ENCODE measurements at places on chromosomes 7 and 10.
A peak's percentile ranks its signal among the peaks of the same experiment; 100 is the strongest.

DNA sequence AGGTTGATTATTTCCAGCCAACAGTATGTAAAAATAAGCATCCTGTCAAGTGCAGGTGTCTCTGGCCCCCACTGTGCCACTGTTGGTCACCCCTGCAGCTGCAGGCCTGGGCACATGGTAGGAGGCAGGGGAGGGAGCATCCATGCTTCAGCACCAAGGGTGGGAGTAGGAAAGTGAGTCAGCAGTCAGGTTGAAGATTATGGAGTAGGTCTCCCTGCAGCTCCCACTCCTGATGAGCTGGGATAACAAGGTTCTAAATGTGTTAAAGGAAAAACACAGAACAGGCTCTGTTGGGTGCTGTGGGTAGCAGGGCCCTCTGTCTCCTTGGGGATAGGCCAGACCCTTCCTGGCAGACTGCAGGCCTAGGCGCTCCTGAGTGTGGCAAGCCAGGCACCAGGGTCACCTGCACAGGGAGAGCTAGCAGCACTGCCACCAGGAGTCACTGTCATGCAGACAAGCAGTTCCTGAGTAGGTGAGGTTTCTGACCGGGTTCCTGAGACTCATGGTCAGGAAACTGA, 59.3 kb downstream of the NUDCD3 start:
- DNase-seq = no peak

GRCh38 chr10:63718006-63718405, 196.8 kb downstream of the REEP3 start:
- no peak for DNase-seq

- no peak for DNase-seq
Observed at GRCh38 chr10:70652761-70653657, 19.3 kb upstream of the ADAMTS14 start.

DNA sequence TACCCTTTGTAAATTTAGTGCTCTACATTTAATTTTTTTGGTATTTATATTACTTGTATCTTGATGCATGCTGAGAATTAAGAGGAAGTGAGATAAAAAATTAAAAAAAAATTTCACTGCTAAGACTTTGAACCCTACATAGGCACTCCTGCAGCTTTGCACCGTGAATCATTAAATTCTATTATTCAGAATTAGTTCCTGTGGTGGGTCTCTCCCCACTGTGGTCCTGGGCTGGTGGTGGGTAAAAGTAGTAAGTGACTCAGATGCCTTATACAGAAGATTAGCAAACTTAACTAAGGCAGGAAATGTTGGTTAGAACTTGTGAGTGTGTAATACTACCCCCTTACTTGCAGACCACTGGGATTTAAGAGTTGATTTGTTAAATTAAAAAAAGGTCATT, 72.6 kb downstream of the AP3M1 start:
- DNase-seq = no peak

DNA sequence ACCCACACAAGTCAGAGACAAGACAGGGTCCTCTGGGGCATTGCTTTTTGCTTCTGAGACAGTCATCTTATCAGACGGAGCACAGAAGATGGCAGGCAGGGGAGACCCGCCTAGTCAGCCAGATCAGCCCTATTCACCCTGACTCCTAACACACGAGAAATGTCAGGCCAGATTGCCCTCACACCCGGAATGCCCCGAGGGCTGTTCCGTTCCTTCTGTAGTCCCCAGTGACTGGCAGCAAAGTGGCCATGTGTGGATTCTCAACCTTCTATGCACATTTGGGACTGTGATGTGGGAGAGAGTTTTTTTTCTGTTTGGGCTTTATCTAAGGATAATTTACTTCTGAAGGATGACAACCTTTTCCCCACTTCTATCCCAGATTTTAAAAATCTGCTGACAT, 35.5 kb upstream of the TBX20 start:
- no peak for DNase-seq

DNA sequence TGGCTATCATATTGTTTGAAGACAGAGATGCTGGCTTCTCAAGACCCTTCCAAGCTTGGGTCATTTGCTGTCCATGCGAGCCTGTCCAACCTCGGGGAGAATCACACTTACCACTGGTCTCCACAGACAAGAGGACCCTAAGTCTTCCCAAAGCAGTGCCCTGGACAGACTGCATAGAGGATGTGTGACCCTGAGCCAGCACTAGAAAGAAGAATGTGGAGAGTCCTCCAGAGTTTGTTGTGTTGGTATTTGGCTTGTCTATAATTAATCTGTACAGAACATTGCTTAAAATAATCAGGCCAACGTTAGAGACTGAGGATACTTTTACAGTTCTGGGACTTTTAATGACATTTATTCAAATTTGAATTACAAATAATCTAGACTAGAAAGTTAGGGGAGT, 212.7 kb downstream of the TMEM178B start:
- no peak for DNase-seq

- DNase-seq = peak; percentile 70
Observed at GRCh38 chr7:44978511-44979366, at the start of gene MYO1G. Gene MYO1G, minus strand, starts transcription at chr7:44979015. Its CDS starts 54 bp downstream, at chr7:44978961.

DNA sequence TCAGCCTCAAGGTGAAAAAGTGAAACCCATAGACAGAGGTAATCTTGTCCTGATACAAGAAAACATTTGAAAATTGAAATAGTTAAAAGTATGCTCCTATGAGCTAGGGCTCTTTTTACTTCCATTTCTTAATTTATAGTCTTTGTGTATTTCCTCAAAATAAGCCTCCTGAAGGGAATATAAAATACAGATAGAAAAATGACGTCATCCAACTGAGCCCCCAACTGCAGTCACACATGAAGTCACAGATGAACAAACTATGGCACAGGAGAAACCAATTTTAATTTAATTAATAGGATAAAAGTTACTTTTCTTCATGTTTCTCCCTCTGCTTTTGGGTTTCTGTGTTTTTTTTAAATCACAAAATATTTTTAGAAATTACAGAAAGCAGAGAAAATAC, 280.3 kb downstream of the HTR7 start:
- no peak for DNase-seq
